ENCODE measurements at places on chromosomes 11 and 22.

GRCh38 chr11:63770763-63771162 is 2.2 kb upstream of the ZFTA start:
- no peak for DNase-seq

DNA sequence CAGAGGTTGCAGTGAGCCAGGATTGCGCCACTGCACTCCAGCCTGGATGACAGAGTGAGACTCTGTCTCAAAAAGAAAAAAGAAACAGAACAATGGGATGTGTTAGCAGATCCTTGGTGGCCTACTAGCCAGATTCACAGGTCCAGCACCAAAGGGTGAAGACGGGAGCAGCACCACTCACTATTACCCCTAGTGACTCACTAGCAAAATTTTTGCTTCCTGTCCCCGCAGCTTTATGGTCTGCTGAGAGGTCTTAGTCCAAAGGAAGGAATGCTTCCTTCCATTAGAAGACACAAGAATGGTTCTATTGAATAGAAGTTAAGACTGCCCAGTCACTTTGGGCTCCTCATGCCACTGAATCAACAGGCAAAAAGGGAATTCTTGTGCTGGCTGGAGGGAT is 35.9 kb upstream of the NUP50 start:
- no peak for DNase-seq

- DNase-seq, result no peak
These were observed 64.9 kb downstream of the COMMD9 start for GRCh38 chr11:36224209-36224882.

- no peak for DNase-seq
These were observed 22.4 kb downstream of the DERL3 start for GRCh38 chr22:23816156-23816976.

DNA sequence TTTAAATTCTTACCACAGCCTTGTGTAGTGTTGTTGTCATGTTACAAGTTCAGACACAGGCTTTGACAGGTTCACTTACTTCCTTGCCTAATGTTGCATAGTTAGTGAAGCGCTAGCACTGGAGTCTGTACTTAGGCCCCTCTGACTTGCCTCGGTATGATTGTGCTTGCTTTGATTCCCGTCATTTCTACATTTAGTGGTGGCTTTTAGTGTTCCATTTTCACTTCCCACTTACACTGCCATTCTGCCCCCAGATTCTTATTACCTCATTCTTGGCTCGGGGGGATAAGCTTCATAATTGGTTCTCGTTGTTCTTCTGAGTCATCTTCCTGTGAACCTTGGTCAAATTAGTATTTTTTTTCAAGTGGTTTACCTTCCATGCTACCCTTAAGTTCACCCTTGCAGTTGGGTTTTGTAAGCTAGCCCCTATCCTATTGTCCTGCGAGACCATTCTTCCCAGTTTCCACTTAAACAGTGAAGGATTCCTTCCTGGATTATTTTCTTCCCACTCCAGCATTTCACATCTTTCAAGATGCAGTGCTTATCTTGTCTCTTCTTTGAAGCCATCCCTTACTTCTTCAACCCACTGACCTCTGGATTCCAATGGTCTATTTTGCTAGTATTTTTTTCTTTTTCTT is 68.7 kb downstream of the DDX10 start:
- peak; percentile 9 for DNase-seq

- DNase-seq, result no peak
These were observed 78.8 kb upstream of the RCN1 start for GRCh38 chr11:32012049-32012448.

GRCh38 chr11:112057170-112057569 is 16.6 kb downstream of the PIH1D2 start:
- DNase-seq, result no peak

- DNase-seq, result no peak
These were observed 518 bp upstream of the CHRM1 start for GRCh38 chr11:62921573-62922188.

DNA sequence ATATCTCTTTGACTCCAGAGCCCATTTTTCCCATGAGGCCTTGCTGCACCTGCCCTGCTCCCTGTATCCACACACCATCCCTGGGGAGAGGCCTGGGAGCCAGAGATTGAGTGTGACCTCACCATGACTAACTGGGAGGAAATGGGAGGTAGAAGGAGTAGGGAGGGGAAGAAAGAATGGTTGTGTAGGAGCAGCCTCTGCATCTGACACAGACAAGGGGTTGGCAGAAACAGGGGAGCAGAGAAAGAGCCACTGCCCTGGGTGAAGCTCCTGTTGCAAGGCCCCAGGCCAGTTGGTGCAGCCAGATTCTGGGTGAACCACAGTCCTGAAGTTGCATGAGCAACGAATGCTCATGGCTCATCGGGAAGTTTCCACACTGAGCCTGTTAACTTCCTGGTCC is 32.4 kb downstream of the POU2F3 start:
- DNase-seq, result no peak

GRCh38 chr11:47067401-47067800 is 109.3 kb downstream of the ARFGAP2 start:
- DNase-seq, result no peak

- DNase-seq, result no peak
These were observed 496.4 kb downstream of the BRD1 start for GRCh38 chr22:49331223-49331815.

DNA sequence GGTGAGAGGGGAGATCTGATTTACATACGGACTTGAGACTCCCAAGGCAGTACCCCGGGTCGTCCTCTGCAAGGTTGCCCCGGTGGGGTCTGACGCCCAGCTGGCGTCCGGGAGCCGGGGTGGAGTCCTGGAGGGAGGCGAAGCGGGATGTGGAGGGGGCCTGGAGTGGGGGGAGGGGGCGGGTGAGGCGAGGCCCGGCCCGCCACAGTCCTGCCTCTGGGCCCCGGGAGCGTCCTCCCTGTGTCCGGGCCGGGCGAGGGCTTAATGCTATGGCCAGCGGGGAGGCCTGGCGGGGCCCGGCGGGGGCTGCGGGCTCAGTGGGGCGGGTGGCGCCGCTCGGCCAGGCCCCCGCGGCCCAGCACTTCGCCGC is 2.4 kb upstream of the MYBPC3 start:
- no peak for DNase-seq

GRCh38 chr11:1501421-1502167 is 15.0 kb upstream of the MOB2 start:
- no peak for DNase-seq

- DNase-seq, result no peak
These were observed 153.9 kb downstream of the TEAD1 start for GRCh38 chr11:12827929-12828812.

GRCh38 chr11:40376331-40376730 is 1083.1 kb downstream of the LRRC4C start:
- DNase-seq, result no peak

DNA sequence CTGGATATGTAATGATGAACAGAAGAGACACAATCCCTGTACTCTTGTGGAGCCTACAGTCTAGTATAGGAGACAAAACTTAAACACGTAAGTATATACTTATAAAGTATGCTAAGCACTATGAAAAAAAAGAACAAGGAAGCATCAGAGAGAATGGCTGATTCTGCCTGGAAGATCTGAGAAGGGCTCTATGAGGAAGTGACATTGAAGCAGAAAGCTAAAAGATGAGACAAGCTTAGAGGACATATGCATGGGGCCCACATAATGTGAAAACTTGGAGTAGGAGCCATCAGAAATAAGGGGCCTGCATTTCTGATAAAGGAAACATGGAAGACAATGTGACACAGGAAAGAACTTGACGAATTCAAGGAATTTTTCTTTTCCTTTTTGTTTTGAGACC is 16.6 kb downstream of the SAA1 start:
- no peak for DNase-seq

DNA sequence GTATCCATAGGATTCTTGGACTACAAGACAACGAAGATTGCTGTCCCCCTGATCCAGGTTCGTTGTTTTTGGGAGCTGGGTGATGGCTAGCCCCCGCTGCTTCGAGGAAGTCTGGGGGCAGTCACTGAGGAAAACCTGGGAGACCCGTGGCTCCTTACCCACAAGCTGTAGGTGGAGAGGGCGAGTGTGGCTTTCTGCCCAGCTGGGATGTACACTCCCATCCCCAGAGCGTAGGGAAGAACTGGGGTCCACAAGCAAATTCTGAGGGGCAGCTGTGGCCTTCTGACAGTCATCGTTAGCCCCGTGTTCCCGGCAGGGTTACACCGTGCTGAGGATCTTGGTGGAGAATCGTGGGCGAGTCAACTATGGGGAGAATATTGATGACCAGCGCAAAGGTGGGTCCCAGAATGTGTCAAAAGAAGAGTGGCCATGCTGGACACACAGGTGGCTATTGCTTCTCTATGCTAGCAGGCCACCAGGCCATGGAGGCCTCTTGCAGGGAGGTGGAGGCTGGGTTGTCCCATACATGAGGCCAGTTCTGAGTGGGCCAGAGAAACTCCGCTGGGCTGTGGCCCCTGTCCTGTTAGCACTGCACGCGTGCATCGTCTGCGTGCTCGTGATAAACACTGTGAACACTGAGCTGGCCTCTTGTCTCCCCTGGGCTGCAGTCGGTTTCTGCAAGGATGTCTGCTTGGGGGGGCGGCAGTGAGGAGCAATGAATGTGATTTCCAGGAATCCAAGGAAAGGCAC is 39.8 kb downstream of the GLB1L2 start:
- no peak for DNase-seq
